Hindlimb muscle (tissue), 1 donor: ENCODE measurements at places on chromosomes 1 and 21. TPM values are rescaled to one million over a fixed set of nuclear protein-coding genes. Genes with fewer than 3 reads are reported as not detected.
A peak's percentile ranks its signal among the peaks of the same experiment; 100 is the strongest.

Gene TSPAN1
- not detected for polyA plus RNA-seq

Gene CBS
- 15.2 TPM for polyA plus RNA-seq

Gene FMO4
- polyA plus RNA-seq, result 3.8 TPM

Gene VWA5B1
- 0.15 TPM for polyA plus RNA-seq

Gene KIF2C
- polyA plus RNA-seq, result 10.6 TPM

Gene RAB25
- 1.0 TPM for polyA plus RNA-seq

Gene TFF1
- not detected for polyA plus RNA-seq

Gene CRYZL1
- 30.2 TPM for polyA plus RNA-seq

Gene UMODL1
- polyA plus RNA-seq, result not detected

Gene OR14K1
- not detected for polyA plus RNA-seq

Gene CFAP74
- polyA plus RNA-seq, result 0.19 TPM

Gene GBP6
- polyA plus RNA-seq, result not detected

Gene TRAF3IP3
- polyA plus RNA-seq, result 2.8 TPM

DNA sequence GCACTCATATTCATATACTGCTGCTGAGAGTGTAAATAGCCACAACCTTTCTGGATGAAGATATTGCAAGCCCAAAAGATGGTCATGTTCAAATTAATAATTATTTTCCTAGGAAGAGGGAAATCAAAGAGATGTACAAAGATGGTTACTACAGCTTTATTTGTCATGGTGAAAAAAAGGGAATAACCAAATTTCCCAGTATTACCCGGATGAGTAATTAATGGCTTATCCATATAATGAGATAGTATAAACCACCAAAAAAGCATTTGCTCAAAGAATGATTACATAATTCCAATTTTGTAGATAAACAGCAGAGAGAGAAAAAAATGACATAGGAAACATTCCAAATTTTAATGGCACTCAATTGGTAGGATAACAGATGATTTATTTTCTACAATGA lies 165.6 kb downstream of the C1orf21 start:
- no peak for DNase-seq

DNA sequence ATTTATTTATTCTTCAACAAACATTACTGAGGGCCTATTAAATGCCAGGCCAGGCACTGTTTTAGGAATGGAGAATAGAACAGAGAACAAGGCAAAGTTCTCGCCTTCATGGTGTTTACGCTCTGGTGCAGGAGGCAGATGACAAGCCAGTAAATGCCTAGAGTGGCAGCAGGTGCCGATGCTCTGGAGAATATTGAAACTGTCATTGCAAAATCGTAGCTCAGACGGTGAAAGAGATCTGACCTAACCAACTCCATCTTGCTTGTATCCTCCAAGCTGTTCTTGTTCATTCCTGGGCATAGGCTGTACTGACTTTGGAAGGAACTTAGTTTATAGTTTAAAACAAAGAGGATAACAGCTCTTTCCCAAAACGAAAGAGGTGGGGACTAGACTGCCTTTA lies 13.5 kb upstream of the ENO1 start:
- DNase-seq, result no peak

DNA sequence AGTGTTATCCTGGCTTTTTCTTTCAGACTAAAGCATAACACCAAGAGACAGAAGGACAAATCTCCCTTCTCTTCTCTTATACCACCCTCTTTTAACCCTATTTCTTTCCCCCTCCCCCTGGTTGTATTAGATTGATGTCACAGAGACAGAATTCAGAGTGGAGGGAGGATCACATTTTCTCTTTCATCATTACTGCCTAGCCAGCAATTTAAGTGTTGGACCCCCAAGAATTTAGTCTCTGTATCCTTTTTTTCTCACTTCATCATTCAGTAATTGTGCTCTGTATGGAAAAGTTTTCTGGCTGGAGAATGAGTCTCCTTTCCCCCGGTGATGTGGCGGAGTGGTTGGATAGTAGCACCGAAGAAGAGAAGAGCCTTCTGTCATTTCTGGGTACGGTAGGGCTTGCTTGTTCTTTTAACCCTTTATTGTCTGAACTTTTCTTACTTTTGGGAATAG lies 124.8 kb downstream of the CLEC20A start:
- peak; percentile 43 for DNase-seq

DNA sequence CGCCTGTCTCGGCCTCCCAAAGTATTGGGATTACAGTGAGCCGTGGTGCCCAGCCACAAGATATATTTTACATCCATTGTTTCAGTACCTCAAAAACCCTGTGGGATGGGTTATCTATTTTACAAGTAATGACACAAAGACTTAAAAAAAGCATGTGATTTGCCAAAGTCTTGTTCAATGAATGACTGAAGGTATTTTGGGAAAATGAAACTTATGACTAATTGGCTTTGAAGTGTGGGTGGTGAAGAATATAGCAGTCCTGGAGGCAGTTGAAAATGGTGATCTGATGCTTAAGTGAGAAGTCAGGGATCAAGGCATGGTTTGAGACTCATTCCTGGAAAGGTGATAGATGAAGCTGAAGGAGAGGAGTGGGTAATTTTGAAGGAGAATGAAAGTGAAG lies 3.0 kb downstream of the SWT1 start:
- no peak for DNase-seq

DNA sequence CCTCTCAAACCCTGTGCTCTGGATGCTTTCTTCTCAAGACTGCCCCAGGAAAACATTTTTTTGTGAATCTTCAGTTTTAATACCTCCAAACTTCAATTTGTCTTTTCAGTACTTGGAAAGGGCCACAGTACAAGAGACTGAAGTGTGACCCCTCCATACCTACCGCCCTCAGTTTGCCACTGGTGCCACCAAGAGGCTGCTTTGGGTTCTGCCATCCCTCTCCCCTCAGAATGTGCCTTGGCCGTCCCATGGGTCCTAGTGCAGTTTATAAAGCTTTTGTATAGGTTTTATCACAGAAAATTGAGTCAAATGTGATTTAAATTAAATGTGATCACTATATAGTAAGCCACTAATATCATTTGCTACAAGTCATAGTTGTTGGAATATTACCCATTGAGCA lies 60.8 kb upstream of the PGD start:
- no peak for DNase-seq

DNA sequence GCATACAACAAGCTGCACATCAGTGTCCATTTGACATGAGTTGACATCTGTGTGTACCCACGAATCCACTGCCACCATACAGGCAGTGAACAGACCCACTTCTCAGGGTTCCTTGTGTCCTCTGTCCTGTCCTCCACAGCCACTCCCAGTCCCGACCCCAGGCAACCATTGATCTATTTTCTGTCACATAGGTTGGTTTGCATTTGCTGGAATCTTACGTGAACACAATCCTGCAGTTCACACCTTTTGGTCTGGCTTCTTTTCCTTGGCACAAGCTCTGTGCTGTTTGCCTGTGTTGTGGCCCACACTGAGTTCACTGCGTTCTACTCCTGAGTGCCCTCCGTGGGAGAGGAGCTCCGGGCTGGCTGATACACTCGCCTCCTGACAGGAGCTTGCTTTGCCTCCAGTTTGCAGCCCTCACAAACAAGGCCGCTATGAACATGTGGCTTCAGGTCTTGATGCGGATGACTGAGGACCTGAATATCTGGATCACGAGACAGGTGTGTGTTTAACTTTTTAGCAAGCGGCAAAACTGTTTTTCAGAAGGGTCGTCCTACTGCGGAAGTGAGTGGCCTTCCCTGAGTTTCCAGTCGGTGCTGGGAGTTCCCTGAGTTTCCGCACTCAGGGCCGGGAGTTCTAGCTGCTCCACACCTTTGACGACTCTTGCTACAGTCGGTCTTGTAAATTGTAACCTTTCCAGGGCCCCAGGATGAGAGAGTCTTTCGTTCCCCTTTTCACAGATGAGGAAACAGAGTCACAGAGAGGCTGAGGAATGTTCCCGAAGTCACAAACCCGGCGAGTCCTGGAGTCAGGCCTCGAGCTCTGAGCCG lies 13.0 kb upstream of the COL18A1 start:
- no peak for DNase-seq

- no peak for DNase-seq
Observed at GRCh38 chr1:156858555-156858956, 361 bp downstream of the INSRR start.

- no peak for DNase-seq
Observed at GRCh38 chr1:164886101-164886500, 327.1 kb downstream of the PBX1 start.

DNA sequence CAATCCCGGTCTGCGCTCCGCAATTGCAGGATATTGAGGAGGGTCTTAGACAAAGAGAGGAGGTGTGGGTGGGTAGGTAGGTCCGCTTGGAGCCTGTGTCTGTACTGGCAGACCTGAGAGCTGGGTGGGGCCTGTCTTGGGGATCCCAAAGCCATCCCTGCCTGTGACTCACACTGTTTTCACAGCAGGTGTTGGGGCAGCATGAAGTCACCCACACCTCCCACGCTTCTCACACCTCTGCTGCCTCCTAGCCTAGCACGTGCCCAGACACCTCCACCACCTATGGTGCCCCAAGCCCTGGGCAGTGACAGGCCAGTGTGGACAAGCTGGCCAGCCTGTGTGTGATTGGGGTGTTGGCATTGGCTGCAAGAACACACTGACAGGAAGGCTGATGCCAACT lies 65.7 kb upstream of the ECE1 start:
- DNase-seq, result no peak

DNA sequence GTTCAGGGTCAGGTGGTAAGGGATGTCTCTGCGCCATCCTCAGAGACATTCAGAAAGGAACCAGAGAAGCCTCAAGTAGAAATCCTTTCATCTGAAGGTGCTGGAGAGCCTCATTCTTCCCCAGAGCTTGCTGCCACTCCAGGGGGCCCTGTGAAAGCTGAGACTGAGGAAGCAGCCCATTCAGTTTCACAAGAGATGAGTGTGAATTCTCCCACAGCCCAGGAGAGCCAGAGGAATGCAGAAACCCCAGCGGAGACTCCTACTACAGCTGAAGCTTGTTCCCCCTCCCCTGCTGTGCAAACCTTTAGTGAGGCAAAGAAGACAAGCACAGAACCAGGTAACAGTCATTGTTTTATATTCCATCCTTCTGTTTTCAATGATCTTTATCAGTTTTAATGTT lies 38.7 kb downstream of the ZBTB40 start:
- no peak for DNase-seq

DNA sequence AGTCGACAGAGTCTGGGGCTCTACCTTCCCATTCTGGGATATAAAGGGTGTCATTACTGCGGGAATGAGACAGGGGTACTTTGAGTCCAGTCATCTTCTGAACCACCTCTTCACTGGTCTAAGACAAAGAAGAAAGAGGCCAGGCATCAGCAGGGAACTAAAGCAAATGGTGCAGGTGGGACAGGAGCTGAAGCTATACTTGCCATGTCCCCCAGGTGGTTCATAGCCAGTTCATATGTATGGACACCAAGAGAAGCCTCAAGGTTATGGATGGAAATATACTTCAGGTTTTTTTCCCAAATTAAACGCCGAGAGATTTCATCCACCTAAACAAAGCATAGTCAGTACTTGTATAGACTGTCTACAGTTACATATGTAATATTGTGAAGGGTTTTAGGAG lies 2.2 kb downstream of the CTSK start:
- no peak for DNase-seq

DNA sequence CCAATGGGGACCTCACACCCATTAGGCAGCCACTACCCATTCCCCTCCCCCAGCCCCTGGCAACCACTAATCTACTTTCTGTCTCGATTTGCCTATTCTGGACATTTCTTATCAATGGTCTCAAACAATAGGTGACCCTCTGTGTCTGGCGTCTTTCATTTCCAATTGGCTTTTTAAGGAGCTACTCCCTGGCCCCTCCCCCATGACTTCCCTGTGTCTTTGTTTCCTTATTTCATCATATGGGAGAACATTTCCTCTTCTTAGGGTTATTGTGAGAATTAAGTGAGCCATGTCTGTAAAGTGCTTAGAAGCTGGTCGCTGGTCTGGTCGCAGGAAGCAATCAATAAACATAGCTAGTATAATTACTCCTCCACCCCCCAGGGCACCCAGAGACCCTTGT lies 80.9 kb downstream of the SPSB1 start:
- no peak for DNase-seq

GRCh38 chr1:37596182-37596667 lies 488 bp upstream of the GNL2 start:
- DNase-seq, result no peak

DNA sequence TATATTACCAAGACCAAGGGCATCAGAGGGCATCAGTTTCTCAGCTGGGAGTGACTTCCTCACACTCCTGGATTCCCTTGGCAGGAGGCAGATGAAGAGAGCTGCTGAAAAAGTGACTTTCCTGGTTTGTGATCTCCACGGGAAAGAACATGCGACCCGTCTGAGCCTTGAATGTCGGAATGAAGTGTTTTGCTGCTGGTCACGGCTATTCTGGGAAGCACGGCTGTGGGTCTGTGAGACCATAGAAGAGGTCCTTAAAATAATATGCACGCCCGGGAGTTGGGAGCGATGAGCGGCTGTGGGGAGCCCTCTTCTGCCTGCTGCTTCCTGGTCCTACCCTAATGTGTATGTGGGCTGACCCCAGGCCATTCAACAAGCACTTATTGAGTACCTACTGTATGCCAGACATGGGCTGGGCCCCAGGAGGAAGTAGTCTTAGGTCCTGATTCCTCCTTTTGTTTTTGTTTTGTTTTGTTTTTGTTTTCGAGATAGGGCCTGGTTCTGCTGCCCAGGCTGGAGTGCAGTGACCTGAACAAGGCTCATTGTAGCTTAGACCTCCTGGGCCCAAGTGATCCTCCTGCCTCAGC lies 13.2 kb upstream of the UMODL1 start:
- no peak for DNase-seq

DNA sequence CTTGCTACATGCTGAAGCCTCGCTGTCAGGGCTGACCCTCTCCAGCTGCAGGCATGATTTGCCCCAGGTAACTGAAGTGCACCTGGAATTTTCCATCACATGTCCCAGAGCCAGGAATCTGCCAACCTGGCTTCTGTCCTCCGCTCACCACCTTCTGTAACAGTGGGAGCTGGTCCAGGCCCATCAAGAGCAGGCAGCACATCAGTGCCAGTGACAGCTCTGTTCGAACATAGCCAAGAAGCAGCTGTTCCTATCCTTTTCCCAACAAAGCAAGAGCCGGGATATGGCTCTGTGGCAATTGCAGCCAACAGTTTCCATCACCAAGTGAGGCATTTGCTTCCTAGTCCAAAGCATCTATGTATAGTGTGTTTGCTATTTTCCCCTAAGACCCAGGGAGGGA lies 42.2 kb upstream of the KANK4 start:
- no peak for DNase-seq

GRCh38 chr1:234571702-234572101 lies 38.3 kb downstream of the IRF2BP2 start:
- DNase-seq, result no peak

DNA sequence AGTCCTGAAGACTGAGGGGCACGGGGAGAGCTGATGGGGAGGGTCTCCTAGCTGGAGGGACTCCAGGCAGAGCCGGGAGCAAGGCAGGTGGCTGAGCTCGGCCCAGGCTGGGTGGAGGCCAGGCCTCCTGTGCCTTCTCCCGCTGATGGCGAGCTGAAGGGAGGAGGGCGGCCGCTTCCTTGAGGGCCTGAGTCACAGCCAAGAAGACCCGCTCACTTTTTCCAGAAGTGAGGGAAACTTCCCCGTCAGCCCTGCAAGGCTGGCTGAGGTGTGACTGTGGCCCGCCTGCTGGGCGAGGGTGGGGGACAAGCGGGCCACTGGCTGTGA lies 1.7 kb upstream of the VWA1 start:
- DNase-seq, result peak; percentile 80

- DNase-seq, result no peak
Observed at GRCh38 chr21:37128076-37128475, 55.0 kb downstream of the TTC3 start.
